Activated T-cell treated with anti-CD3 and anti-CD28 coated beads for 48 hours (primary cell): ENCODE measurements at places on chromosomes 1 and 21.

DNA sequence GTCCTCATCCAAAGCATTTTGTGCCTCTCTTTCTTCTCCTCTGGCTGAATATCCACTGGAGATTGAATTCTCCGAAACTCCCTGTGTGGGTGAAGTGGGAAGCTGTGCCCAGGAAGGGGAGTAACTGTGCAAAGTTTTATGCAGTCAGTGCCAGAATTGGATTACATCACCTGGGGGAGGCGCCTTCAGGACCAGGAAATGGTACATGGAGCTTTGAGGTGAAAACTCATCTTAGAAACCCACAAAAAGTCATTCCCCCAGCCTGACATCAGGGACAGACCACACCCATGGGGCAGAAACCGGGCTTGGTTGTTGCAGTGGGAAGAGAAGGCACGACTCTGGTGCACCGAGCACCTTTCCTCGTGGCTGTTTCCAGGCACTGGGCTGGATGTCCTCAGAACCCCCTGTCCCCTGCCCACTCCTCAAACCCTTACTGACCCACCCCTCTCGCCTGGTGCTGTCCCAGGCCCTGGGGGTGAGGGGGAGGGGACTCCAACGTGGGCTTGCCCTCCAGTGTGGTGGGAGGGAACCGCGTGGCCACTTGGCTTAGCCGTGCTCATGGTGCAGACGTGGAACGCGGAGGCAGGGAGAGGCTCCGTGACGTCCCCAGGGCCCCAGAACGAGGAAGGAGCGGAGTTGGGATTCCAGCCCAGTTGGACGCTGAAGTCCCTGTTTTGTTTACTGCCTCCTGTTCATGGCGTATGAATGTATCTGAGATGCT lies 15.7 kb downstream of the TFF3 start:
- peak; percentile 20 for DNase-seq

DNA sequence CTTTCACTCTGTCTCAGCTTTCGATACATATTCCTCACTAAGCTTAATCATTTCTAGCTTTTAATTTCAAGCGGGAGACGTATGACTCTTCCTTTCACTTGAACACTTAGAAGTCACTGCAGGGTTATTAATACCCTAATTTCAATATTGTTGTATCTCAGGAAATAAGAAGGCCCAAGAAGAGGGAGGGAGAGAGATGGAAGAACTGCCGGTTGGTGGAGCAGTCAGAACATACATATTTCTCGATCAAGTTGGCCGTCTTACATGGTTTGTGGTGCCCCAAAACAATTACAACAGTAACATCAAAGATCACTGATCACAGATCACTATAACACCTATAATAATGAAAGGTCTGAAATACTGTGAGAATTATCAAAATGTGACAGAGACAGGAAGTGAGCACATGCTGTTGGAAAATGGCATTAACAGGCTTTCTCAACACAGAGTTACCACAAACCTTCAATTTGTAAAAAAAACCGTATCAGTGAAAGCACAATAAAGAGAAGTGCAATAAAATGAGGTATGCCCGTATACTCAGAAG lies 145.4 kb upstream of the HP1BP3 start:
- DNase-seq, result peak; percentile 15

DNA sequence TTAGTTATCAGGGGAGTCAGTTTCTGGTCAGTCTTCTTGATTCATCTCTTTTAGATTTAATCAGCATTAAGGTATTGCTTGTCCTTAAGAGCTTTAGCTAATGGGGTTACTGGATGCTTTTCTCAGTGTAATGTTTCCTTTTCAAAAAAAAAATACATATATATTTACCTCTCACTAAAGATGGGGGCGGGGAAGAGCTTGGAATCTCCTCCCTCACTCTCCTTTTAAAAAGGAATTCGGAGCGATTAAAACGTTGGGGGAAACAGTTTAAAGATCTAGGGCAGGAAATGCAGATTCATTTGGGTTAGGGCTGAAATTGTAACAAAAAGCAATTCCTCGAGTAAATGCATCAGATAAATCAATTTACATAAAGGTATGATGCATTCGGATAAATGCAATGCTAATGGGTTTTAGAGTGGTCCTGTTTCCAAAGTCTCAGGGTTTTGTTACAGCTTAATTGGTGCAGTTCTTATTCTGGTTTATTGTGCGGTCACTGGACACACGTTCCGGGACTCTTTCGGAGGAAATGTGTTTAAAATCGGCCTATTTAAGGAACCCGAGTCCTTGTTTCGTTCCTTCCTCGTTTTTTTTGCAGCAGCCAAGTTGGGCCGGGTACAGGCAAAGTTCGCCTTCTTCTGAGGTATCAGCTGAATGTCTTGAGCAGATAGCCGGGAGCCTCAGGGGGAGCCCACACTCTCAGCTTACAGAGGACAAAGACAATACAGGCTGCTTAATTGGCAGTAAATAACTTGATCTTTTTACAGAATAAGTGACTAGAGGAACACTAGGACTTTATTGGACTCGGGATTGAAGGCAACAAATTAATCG lies 1.6 kb downstream of the LMO4 start:
- no peak for DNase-seq

GRCh38 chr1:55466373-55466772 lies 251.2 kb upstream of the USP24 start:
- DNase-seq, result no peak

GRCh38 chr1:28193701-28194161 lies 17.2 kb upstream of the PTAFR start:
- DNase-seq, result no peak

DNA sequence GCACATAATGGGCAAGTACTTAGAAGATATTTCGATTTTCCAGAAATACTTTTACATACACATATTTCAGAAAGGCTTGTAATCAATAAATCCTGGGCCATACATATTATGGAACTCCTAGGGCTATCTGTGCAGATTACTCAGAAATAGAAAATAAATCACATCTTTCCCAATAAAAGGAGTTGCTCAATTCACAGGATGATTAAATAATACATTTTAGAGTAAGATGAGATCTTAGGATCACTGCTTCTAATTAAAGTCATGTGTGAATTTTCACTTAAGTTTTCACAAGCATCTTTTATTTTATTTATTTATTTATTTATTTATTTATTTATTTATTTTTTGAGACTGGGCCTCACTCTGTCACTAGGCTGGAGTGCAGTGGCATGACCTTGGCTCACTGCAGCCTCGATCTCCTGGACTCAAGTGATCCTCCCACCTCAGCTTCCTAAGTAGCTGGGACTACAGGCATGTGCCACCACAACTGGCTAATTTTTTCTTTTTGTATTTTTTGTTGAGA lies 144.2 kb downstream of the HIVEP3 start:
- DNase-seq, result no peak

DNA sequence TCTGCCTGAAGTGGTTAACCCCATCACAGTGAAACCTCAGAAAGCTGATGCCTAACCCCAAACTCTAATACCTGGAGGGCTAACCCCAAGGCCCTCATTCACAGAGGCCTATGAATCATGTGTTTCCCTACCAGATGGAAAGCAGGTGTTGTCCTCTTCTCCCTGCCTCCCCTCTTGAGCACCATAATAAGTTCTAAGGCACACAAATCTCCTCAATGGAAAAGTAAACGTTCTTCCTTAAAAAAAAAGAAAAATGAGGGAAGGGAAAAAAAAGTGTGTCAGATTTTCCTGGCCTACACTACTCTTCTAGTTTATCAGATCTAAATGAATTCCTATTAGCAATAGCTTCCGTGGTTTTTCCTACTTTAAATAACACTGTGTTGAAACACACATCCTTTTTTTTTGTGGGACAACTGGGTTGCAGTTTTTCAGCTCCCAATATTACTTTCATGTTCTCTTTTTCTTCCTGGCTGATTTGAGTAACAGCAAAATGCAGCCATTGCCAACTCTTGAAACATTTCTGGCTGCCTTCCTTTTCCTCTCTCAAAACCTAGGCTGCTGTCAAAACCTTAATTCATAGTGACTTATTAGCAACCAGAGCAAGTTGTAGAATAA lies 43.2 kb downstream of the SLC44A3 start:
- no peak for DNase-seq

DNA sequence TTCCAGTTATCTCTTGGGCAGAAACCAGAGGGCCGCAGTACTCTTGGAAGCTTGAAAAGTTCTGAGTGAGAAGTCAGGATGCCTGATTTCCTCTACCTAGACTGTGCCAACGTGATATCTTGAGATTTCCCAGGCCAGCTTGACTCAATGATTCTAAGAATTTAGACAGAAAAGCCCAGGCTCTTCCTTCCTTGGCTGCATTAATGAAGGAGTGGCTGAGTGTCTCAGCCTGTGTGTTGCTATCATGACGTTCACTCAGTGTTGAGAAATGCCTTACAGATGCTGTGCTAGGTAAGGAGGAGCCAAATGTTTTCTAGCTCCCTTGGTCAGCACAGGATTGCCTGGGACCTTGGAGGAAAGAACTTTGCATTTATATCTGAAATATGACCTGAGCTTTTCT lies 454.1 kb upstream of the USP24 start:
- DNase-seq, result no peak
